ENCODE measurements at places on chromosomes 2 and 18.

DNA sequence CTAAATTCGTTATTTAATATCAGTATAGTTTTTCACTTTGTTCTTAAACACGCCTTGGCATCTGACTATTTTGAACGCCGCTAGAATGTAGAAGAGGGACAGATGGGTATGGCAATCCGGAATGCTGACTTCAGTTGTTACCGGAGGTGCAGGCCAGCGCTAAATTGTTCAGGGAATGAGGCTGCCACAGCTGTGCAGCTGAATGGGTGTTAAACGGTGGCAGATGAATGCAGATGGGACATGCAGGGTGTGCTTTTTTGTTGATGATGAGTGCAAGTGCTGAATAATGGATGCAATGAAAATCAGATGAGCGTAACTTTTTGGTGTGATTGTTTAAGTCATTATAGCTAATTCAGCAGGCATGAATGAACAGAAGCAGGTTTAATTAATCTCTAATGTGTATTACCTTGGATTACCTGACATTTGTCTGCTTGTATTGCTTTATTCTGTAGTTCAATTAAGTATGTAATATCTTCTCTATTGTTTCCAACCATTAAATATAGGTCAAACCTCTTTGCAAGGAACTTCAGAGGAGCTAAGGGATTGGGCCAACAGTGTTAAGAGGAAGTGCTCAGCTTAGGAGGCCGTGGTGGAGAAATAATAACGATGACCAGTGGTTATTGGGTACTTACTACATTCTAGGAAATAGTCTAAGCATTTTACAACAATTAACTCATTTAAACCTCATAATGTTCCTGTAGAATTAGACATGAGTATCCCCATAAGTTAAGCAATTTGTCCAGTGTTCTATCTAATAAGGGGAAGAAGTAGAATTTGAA is 11.9 kb upstream of the CREG2 start:
- no peak for DNase-seq

DNA sequence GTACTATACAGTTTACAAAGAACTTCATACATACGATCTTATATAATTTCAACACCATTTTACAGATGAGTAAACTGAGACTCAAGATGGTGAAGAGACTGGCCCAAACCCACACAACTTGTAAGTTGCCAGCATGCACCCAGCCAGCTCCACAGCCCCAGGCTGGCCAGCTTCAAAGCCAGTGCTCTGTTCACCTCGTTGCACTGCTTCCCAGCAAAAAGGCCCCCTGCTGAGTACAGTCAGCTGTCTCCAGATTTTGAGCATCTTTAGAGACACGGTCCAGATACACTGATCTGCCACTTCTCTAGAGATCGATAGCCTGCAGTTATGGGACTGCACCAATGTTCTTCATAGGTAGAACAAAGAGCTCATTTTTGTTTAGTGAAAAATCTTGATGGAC is 257.2 kb upstream of the CHAC2 start:
- DNase-seq = no peak

DNA sequence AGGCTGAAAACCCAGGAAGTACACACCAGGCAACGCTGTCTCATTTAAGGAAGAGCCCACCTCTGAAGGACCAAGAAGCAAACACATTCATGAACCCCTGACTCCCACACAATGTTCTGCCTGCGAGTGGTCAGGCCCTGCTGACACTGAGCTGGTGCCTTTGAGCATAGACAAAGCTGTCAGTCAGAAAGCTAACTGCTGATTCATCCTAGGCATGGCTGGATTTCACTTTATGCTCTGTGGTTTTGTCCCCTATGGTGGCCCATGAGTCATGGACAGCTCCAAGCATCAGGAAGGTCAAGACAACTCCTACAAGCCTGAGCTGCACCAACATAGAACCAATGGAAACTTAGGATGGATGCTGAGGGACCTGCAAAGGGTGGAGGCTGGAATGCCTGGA is 78.9 kb downstream of the UXS1 start:
- peak; percentile 74 for DNase-seq

DNA sequence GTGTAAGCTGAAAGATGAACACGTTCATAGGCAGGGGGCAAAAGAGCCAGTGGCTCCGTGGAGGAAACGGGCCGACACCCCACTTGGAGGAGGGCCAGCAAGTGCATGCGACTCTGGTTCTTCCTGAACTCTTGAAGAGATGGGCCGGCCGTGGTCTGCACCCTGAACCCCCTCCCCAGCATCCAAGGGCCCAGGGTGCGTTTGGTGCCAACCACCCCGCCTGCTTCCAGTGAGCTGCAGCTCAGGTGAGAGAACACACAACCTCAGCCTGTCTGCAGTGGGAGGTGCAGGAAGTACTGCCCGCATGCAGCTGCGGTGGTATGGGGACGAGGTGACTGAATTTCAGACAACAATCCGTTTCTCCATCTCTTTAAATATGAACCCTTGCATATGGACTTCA is 58.9 kb downstream of the ADNP2 start:
- DNase-seq = no peak

- no peak for DNase-seq
Observed at GRCh38 chr2:235573331-235574221, 79.7 kb downstream of the AGAP1 start.

Data from AG08396 (cell line).